ENCODE measurements at places on chromosomes 6 and 20. TPM values are rescaled to one million over a fixed set of nuclear protein-coding genes. Genes with fewer than 3 reads are reported as not detected.

The AHCY gene
- total RNA-seq, result 83.1 TPM

The IFT52 gene
- 16.9 TPM for total RNA-seq

- no peak for DNase-seq
Measured at GRCh38 chr20:5890773-5891441, 59.4 kb downstream of the TRMT6 start.

DNA sequence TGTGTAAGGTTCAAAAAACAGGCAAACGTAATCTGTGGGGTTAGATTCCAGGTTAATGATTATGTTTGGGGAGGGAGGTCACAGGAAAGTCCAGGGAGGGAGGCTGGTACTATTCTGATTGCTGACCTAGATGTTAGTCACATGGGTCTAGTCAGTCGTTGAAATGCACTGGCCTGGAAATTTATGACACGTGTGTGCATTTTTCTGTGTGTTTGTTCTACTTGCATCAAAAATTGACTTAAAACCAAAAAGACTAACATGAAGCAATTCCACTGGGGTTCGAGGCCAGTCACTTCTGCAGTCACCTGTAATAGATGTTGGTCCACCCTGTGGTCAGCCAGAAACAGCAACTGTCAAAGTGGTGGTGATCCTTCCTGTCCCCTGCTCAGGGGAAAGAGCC, 104.2 kb upstream of the MLN start:
- no peak for DNase-seq

- DNase-seq, result no peak
Measured at GRCh38 chr6:150844371-150844770, 21.1 kb upstream of the MTHFD1L start.
